ENCODE measurements at places on chromosomes 2 and 18.
A peak's percentile ranks its signal among the peaks of the same experiment; 100 is the strongest.

DNA sequence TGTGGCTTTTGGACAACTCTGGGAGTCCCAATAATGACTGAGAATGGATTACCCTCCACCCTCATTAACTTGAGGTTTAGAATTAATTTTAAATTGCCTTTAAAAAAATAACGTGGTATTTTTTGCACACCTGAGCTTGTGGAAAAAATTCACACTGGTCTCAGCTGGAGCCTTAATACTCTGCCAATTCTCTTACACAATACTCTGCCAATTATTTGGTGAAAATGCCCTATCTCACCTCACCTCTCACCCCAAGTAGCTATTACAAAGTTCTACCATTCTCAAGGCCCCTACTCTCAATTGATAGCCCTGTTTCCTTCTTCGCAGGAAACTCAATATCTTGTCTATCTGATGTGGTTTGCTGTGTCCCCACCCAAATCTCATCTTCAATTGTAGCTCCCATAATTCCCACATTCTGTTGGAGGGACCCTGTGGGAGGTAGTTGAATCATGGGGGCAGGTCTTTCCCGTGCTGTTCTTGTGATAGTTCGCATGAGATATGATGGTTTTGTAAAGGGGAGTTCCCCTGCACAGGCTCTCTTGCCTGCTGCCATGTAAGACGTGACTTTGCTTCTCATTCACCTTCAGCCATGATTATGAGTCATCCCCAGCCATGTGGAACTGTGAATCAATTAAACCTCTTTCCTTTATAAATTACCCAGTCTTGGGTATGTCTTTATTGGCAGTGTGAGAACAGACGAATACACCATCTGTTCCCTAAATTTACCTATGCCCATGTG lies 27.4 kb upstream of the C2orf69 start:
- ATAC-seq: no peak

DNA sequence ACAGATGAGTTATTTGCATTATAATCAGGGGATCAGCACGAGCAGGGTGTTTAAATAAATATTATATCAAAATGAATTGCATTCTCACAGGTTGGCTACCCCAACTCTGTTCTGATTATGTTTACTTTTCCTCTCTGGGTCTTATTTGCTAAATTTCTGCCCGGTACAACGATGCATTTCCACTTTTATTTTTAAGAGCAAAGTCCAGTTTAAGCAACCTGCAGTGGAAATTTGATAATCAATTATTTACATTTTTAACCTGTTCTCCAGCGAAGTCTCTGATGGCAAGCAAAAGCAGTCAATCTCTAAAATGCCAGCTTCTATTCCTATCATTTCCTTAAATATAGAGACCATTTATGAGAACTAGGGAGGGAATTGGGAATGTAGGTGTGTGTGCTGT lies 966.6 kb upstream of the SOX11 start:
- ATAC-seq: no peak

GRCh38 chr18:48142353-48142752 lies 211.9 kb upstream of the SMAD2 start:
- ATAC-seq: no peak

- ATAC-seq: no peak
Observed at GRCh38 chr2:16625201-16625729, 40.4 kb downstream of the CYRIA start.

DNA sequence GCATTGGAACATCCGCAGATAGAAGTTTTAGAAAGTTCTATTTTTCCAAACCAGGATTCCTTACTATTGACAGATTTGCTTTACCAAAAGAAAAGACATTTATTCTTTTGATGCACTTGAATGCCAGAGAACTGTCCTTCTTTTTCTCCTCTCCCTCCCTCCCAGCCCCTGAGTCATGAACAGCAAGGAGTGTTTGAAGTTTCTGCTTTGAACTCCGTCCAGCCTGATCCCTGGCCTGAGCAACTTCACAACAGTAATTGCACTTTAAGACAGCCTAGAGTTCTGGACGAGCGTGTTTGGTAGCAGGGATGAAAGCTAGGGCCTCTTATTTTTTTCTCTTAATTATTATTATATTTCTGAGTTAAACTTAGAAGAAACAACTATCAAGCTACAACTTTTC lies 33.6 kb downstream of the APCDD1 start:
- no peak for ATAC-seq

DNA sequence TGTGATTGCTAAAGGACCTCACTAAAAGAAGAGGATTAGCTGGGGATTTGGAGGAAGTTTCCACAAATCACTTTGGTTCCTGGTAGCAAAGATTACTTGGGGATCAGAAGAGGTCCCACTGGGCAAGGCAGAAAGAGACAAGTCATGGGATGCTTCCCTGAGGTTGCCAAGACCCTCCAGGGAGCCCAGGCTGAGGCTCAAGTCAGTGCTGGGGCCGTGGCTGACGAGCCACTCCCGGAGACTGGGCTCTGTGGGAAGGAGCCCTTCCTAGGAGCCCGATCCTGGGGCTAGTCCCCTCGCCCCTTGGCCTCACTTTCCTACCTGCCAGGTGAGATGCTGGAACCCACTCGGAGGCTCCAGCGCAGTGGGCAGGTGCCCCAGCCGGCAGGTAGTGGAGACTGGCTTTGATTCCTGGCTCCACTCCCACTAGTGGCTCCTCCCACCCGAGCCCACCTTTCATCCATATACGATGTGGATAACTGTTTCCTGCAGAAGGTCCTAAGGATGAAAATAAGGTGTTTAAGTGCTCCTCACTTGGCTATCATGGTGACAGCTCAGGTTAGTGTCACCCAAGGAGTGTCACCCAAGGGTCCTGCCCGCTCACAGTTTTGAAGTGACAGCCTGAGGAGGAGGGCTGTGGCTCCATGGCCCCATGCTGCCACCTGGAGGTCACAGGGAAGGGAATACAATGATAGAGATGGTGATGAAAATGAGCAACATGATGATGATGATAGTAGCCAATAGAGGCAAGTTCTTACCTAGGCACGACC lies 100.5 kb downstream of the CAPN13 start:
- ATAC-seq: peak; percentile 81

GRCh38 chr2:54859997-54860701 lies 136.7 kb downstream of the EML6 start:
- ATAC-seq: peak; percentile 96

DNA sequence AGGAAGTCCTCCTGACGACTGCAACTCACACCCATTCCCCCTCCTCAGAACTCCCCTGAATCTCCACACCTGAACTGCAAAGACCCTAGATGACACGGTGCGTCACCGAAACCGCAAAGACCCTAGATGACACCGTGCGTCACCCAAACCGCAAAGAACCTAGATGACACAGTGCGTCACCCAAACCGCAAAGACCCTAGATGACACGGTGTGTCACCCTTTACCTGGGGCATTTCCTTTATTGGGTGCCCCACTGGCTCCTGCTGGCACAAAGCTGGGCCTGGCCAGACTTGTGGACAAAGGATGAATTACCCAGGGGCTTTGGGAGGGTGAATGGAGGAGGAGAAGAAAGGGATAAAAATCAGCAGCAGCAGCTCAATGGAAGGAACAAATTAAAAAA lies 123.8 kb downstream of the CELF4 start:
- ATAC-seq: no peak

- ATAC-seq: no peak
Observed at GRCh38 chr18:51503351-51503750, 305.9 kb upstream of the MEX3C start.

DNA sequence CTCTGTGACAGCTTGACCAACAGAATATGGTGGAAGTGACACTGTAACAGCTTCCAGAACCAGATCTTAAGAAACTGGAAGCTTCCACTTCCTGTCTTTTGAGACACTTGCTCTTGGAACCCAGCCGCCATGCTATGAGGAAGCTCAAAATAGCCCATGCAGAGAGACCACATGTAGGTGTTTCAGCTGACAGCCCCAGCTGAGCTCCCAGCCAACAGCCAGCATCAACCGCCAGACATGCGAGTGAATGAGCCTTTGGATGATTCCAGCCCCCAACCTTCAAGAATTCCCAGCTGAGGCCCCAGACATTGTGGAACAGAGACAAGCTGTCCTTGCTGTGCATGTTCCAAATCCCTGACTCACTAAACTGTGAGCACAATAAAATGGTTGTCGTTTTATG lies 27.9 kb downstream of the ACVR1 start:
- ATAC-seq: no peak

DNA sequence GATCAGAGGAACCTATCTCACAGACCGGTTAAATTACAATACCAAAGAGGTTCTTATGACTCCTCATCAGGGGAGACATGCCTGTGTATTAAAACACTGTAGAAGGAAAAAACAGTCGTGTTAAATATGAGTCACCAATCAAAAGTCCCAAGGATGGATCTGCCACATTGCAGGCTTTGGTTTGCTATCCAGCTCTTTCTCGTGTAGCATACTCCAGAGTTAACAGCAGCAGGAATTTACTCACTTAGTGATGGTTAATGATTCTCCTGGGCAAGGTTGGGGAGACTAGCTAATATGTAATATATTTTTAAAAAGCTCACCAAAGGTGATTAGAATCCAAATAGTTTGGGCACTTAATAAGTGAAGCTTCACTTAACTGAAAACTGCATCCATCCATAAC lies 109.7 kb downstream of the MBD5 start:
- ATAC-seq: peak; percentile 96

DNA sequence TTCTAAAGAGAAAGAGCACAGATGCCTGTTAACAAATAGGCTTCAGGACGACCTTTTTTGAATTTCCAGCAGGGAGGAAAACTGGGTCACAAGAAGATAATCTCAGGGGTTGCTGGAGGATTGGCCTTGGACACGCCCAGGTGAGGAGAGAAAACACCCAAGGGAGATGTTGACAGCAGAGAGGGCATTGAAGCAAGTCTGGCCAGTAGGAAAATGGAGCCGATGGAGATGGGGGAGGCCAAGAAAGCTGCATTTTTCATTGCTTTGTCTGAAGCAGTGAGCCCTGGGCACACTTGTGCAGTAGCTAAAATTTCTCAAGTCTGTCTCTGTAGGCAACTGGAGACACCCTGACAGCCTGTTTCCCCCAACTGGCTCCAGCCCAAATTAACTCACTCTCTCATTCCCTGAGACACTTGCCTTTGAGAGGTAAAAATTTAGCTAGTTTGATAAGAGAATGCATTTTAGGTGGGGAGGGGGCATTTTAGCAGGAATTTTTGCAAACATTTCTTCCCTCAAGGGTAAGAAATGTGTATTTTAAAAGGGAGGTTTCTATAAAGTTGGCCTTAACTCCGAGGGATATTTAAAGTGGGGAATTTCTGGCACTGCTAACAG lies 165.5 kb downstream of the TGIF1 start:
- peak; percentile 30 for ATAC-seq
